GM23248 (cell line): ENCODE measurements at places on chromosomes 5 and 9. TPM values are rescaled to one million over a fixed set of nuclear protein-coding genes. Genes with fewer than 3 reads are reported as not detected.

Gene IFNB1
- total RNA-seq: not detected in 2 replicates

Gene POU5F2
- 0.32 and 0.76 TPM in 2 replicates for total RNA-seq

Gene RNF180
- total RNA-seq: 0.32 TPM in 1 of 2 replicates, not detected in the other

Gene ARHGEF37
- total RNA-seq: 0.76 and 0.97 TPM in 2 replicates

Gene PCDHGA7
- 0.43 and 1.6 TPM in 2 replicates for total RNA-seq

Gene SLC34A1
- total RNA-seq: not detected in 2 replicates

Gene CDH6
- total RNA-seq: 3.3 and 7.2 TPM in 2 replicates

Gene PNPLA7
- 0.54 and 0.89 TPM in 2 replicates for total RNA-seq

Gene INSL6
- not detected in 2 replicates for total RNA-seq

Gene UGT3A1
- total RNA-seq: not detected in 2 replicates

DNA sequence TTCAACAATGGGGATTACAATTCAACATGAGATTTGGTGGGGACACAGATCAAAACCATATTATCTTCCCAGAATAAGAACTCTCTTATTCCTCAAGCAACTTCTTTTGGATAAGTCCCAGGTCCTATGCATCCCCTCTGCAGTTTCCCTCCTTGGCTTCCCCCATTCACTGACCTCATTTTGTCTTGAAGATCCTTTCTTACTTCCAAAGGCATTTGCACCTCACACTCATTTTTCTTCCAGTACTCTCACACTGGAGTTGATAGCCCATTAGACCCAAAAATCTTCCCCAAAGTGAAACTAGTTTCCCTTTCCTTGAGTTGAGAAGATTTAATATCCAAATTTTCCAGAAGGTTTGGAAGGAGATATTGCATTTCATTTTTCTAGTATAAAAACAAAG is 178.0 kb upstream of the DAPK1 start:
- H3K4me1 ChIP-seq: peaks cover 10% of the 10 kb centered on the region
- DNase-seq: no peak
- H3K4me3 ChIP-seq: no peak overlapping the region
- no peaks in the 10 kb centered on the region for H3K36me3 ChIP-seq
- H3K27me3 ChIP-seq: no peaks in the 10 kb centered on the region

DNA sequence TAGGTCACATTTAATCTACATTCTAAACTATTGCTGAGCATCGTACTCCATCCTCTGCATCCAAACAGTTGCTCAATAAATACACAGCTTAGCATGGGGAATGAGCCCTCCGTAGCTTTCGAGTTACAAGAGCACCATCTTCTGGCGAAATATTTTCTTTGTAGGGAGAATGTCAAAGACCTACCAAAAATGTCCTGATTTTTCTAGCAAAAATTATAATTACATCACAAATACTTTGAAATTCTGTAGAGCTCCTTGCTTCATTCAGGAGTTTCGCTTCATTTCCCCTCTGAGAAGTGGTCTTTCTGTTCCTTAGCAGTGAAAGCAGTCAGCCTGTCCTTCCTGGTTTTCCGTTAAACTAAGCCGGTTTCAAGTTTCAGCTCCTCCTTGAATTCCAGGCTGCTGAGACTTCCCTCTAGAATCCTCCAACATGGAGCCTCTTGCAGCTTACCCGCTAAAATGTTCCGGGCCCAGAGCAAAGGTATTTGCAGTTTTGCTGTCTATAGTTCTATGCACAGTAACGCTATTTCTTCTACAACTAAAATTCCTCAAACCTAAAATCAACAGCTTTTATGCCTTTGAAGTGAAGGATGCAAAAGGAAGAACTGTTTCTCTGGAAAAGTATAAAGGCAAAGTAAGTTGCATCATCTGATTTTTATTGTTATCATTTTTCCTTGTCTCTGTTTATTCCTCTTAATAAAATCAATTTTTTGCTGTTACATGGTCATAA is at the start of gene GPX8:
TSS of gene GPX8 (plus strand) at position 409 of the 730 bp plus-strand sequence. CDS start at position 431, 22 bp downstream.
- H3K4me3 ChIP-seq: peak within 1 kb of the TSS; percentile 98
- peak; percentile 95 for DNase-seq
- H3K27ac ChIP-seq: peak within 1 kb of the TSS; percentile 99
- peaks cover 39% of the 10 kb centered on the region for H3K36me3 ChIP-seq

GRCh38 chr9:16207161-16207560 is 654.3 kb downstream of the CCDC171 start:
- peaks cover 21% of the 10 kb centered on the region for H3K4me1 ChIP-seq
- H3K4me3 ChIP-seq: peak overlapping the region; percentile 22; the same call in 1 of the 2 replicates

DNA sequence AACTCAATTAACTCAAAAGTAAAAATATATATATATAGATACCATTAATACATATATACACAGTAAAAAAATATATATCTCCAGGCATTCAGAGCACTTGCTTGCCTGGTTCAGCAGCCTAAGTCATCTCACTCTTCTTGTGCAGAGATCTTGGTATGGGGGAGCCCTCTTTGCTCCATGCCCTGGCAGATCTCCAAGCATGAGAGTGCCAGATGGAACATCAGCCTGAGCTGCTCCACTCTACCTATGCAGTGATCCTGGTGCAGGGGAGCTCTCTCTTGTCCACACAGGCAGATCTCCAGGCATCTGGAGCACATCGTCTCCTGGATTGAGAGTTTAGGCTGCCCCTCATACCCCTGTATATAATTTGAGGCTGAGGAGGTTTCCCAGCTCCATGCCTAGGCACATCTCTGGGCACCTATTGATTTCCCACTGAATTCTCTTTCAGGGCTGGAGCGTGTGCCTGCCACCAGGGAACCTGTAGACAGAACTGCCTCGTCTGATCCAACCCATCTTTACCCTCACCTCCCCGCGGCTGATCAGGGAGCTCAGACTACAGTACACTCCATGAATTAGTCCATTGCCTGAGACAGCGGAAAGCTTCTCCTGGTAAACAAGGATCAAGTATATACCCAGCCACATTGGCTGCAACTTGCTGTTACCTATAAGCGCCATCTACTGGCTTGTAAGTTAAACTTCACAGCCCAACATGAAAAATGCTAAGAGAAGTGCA is 342.4 kb upstream of the GRIA1 start:
- H3K27ac ChIP-seq: no peak overlapping the region
- no peaks in the 10 kb centered on the region for H3K4me1 ChIP-seq
- H3K36me3 ChIP-seq: no peaks in the 10 kb centered on the region
- H3K27me3 ChIP-seq: peaks cover 19% of the 10 kb centered on the region
- H3K4me3 ChIP-seq: no peak overlapping the region

GRCh38 chr5:121762426-121762825 is 89.3 kb upstream of the FTMT start:
- no peaks in the 10 kb centered on the region for H3K36me3 ChIP-seq
- no peaks in the 10 kb centered on the region for H3K4me1 ChIP-seq
- no peak overlapping the region for H3K4me3 ChIP-seq
- DNase-seq: no peak
- H3K27ac ChIP-seq: no peak overlapping the region
- H3K27me3 ChIP-seq: no peaks in the 10 kb centered on the region

DNA sequence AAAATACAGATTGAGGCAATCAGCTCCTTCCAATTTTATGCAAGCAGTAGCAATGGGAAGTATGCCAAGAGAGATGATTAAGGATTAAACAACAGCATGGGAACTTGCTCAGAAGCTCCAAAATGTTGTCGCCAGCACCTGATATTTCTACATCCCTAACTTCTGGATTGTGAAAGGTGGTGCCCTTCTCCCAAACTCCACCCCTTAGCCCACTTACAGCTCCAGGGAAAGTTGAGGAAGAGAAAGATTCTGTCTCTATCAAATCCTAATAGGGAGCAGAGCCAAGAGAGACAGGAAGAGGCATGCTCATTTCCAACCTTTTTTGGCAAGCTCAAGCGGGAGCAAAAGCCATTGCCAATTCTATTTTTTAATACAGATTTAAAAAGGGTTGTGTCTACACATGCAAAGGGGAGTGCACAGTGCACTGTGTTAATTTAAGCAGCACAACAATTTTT is 92.4 kb upstream of the NR3C1 start:
- peaks cover 36% of the 10 kb centered on the region for H3K4me1 ChIP-seq
- no peaks in the 10 kb centered on the region for H3K27me3 ChIP-seq
- H3K27ac ChIP-seq: peak overlapping the region; percentile 58
- H3K36me3 ChIP-seq: no peaks in the 10 kb centered on the region
- peak; percentile 90 for DNase-seq
- peak overlapping the region; percentile 34; the same call in 1 of the 2 replicates for H3K4me3 ChIP-seq

GRCh38 chr9:131178382-131178781 is 53.0 kb downstream of the NUP214 start:
- DNase-seq: peak; percentile 82
- peaks cover 36% of the 10 kb centered on the region for H3K36me3 ChIP-seq
- H3K27ac ChIP-seq: peak overlapping the region; percentile 98
- no peaks in the 10 kb centered on the region for H3K27me3 ChIP-seq

DNA sequence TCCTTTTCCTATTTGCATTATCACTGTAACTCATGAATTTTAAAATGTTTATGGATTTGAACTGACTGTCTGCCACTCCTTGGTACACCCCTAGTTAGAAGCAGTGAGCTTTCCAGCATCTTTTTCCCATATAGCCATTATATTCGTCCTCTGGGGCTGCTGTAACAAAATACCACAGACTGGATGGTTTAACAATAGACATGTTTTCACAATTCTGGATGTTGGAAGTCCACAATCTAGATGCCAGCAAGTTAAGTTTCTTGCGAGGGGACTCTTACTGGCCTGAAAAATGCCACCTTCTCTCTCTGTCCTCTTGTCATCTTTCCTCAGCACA is 530.0 kb downstream of the SEMA5A start:
- no peak overlapping the region for H3K4me3 ChIP-seq
- no peaks in the 10 kb centered on the region for H3K36me3 ChIP-seq
- peaks cover 40% of the 10 kb centered on the region for H3K4me1 ChIP-seq
- H3K27me3 ChIP-seq: no peaks in the 10 kb centered on the region

DNA sequence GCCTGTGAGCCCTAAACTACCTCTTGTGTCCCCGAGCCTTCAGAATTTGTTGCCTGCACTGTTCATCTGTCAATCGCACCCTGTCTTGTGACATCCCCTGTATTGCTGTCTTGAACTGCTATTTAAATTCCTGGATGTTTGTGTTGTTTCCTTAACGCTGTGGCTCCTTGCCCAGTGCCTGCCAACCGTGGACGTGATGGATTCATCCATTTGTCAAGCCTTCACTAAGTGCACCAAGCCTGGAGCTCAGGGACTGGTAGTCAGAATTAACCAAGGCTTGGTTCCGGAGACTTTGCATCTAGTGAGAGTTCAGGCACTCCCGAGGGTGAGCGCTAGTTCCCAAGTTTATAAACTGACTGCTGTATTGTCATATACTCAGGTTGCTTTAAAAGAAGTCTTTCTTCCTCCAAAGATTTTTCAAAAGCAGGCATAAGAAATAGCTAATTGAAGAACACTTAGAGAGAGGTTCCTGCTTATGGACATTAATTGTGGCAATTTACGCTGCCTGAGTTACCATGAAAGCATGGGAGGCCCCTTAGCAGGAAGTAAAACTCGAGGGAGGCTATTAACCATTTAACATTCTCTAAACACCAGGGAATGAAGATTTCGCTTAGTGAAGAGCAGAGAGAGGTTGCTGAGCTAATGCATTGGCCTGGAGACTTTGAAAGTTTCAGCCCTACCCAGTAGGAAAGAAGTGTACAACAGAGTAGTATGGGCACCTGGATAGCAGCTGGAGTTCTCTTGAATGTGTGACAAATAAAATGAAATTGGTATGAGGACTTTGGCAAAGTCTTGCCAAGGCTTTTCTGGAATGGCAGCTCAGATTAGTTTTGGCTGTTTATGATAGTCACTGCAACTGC is 29.0 kb downstream of the RGS3 start:
- no peaks in the 10 kb centered on the region for H3K36me3 ChIP-seq
- H3K27ac ChIP-seq: no peak overlapping the region
- no peak overlapping the region for H3K4me3 ChIP-seq
- H3K4me1 ChIP-seq: peaks cover 9% of the 10 kb centered on the region

DNA sequence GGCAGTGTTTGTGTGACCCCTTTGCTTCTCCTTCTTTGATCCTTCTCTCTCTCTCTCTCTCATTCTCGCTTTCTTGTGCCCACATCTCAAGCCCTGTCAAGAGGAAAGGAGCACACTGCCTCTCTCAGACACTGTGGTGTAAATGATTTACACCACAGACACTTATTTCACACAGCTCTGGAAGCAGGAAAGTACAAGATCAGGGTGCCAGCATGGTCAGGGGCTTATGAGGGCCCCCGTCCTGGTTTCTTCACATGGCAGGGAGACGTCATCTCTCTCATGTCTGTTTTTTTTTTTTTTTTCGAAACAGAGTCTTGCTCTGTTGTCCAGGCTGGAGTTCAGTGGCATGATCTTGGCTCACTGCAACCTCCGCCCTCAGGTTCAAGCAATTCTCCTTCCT is 6.4 kb downstream of the FABP6 start:
- no peak overlapping the region for H3K27ac ChIP-seq
- H3K4me1 ChIP-seq: no peaks in the 10 kb centered on the region
- no peaks in the 10 kb centered on the region for H3K36me3 ChIP-seq
- DNase-seq: no peak

- no peaks in the 10 kb centered on the region for H3K36me3 ChIP-seq
- peaks cover 21% of the 10 kb centered on the region for H3K4me1 ChIP-seq
- no peak overlapping the region for H3K27ac ChIP-seq
These were observed 360.0 kb downstream of the BRINP1 start for GRCh38 chr9:119009249-119009648.

DNA sequence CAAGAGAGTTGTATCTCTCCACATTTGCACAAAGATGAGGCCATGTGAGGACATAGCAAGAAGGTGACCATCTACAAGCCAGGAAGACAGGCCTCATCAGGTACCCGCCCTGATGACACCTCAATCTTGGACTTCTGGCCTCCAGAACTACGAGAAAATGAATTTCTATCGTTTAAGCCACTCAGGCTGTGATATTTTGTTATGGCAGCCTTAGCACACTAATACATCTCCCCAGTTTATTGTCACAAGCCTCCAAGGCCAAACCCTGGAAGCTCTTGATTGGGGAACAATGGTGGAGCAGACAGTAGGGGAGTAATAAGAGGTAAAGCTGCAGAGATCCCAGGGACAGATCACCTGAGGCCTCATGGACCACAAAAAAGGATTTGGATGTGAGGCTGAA is 7.7 kb upstream of the P4HA2 start:
- no peaks in the 10 kb centered on the region for H3K27me3 ChIP-seq

DNA sequence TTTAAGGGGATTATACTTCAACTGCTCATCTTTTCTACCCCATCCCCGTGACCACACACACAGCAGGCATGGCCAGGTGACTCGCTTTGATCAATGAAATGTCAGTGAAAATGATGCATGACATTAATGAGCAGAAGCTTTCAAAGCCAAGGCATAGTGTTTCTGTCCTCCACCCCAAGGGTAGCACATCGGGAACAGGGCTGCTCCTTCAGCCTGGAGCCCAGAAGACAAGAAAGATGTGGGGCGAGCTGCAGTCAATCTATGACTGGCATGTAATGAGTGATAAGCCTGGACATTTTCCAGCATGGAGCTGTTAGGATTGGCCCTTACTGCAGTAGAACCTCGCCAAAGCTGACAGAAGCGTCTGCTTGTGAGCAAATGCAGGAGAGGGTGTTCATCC is 122.6 kb upstream of the IRX2 start:
- H3K4me3 ChIP-seq: no peak overlapping the region
- no peak overlapping the region for H3K27ac ChIP-seq
- no peaks in the 10 kb centered on the region for H3K4me1 ChIP-seq
- H3K36me3 ChIP-seq: no peaks in the 10 kb centered on the region
- no peak for DNase-seq

- H3K27me3 ChIP-seq: no peaks in the 10 kb centered on the region
- no peak overlapping the region for H3K27ac ChIP-seq
- H3K4me1 ChIP-seq: no peaks in the 10 kb centered on the region
- no peak for DNase-seq
- no peak overlapping the region for H3K4me3 ChIP-seq
These were observed 214.1 kb upstream of the ADCY2 start for GRCh38 chr5:7181841-7182240.

- no peak for DNase-seq
- peaks cover 10% of the 10 kb centered on the region for H3K27me3 ChIP-seq
- no peaks in the 10 kb centered on the region for H3K4me1 ChIP-seq
- H3K27ac ChIP-seq: no peak overlapping the region
These were observed 585.1 kb downstream of the TLE4 start for GRCh38 chr9:80156756-80157472.
